ENCODE measurements at places on chromosomes 6 and 20.

- no peak for DNase-seq
Measured at GRCh38 chr20:62149532-62150309, 6.2 kb downstream of the SS18L1 start.

DNA sequence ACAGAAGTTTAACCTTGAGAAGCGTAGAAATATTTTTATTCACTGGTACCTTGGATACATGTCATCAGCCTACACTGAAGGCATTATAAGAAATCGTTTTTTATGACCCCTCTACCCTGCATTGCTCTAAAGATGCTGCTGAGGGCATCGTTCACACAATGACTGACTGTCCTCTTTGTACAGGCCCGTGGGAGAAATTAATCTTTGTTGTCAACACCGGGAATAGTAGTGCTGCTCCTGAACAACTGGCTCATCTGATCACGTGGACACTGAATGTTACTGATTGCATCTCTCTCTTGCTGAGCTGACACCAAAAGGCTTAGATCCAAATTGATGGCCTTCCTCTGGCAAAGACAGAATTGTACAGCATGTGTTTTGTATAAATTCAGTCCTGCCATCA lies 157.1 kb upstream of the SMLR1 start:
- no peak for DNase-seq

DNA sequence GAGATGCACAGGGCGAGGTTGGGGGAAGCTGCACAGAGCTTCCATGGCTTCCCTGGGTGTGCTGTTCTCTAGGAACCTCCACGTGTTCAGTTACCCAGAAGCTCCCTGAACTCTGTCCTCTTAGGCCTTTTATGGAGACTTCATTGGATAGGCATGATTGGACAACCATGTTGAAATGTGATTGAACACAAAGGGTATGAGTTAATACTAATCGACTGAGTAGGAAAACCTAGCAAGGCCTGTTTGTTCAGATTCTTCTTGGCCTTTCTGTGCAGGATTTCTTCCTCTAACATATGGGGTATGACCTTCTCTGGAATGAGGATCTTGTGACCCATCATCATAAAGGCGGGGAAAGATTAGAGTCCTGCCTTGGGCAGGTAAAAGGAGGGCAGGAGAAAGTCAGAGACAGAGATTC lies 70.7 kb upstream of the SMIM29 start:
- DNase-seq: no peak

GRCh38 chr6:144547409-144547808 lies 262.3 kb downstream of the UTRN start:
- DNase-seq: no peak

DNA sequence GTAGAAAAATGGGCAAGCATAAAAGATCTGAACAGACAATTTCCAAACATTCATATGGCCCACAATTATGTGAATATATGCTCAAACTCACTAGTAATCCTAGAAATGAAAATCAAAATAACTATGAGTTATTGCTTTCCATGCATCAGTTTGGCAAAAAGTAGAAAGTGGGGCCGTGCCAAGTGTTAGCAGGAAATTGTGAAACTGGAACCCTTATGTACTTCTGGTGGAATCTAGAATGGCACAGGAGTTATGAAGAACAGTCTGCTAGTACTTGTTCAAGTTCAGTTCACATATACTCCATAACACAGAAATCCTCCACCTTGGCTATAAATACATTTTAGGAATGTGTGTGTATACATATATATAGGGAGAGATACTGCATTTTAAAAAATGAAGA lies 89.8 kb downstream of the EYA2 start:
- DNase-seq: no peak

DNA sequence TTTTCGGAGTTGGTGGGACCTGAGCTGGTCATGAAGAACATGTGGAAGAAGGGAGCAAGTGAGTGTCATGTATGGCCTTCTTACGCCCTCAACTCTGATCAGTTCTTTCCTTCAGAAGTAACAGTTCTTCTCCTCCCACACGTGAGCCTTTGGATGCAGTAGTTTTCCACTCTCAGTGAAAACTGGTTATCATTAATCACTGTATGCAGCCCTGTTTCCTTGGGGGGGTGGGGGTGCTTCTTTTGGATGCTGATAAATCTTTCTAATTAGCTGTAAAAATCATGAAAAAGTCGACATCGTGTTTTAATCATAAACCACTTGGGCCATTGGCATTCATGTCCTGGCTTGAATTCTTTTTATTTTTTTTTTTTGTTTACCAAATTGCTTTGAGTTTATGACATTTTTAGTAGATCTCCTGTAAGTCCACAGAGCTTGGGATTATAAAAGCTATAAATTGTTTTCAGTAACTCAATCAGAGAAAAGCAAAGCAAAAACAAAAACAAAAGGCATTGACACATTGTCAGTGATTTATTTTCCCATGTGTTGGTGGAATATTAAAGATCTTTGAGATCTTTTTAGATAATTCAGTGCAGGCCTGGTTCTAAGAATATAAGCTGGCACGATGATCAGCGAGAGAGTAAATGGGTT lies 84.8 kb downstream of the TRMT11 start:
- DNase-seq: no peak

DNA sequence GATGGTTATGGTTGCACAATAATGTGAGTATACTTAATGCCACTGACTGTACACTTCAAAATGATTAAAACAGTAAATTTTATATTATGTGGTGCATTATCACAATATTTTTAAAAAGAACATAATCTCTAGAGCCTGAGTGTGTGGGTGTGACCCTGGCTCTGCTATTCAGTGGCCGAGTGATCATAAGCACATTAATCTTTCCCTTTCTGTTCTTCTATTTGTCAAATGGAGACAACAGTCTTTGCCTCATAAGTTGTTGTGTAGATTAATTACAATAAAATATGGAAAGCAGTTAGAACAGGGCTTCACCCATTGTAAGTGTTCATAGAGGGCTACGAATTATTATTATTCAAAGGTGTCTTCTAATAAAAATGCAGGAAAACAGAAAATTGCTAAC lies 548.6 kb downstream of the HTR1B start:
- DNase-seq: no peak

GRCh38 chr6:45916692-45917091 lies 99.0 kb downstream of the CLIC5 start:
- no peak for DNase-seq

Data from 8988T (cell line).